Activated B cell treated with CpG ODN at 0.5 μM for 24 hours (primary cell): ENCODE measurements at places on chromosomes 6 and 20. TPM values are rescaled to one million over a fixed set of nuclear protein-coding genes. Genes with fewer than 3 reads are reported as not detected.
A peak's percentile ranks its signal among the peaks of the same experiment; 100 is the strongest.

PSMB1 gene
- total RNA-seq, result 163 and 168 TPM in 2 replicates

MEP1A gene
- not detected in 2 replicates for total RNA-seq

DNA sequence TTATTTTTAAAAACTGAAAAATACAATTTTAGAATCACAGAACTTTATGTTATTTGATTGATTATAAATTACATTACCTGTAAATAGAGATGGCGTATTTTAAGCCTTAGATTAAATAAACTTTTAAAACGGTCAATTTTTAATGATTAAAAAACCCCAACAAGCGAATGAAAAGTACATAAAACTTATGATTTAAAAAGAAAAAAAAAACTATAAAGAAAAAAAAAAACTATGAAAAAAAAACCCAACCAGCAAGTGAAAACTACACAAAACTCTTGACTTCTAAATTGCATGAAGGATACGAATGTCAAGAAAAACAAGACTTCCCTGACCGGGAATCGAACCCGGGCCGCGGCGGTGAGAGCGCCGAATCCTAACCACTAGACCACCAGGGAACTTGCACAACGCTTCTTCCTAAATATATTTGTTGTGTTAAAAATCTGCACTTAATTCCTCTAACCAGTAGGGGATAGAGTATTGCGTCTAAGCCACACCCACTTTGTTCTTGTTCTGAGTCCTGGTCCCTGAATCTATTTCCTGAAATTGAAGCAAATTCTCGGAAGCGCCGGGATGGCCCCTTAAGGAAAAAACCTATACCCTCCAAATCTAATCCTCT is 10.7 kb upstream of the NCOA7 start:
- DNase-seq, result peak; percentile 77
- H3K4me3 ChIP-seq, result no peak overlapping the region

GGTLC1 gene
- not detected in 2 replicates for total RNA-seq

DNA sequence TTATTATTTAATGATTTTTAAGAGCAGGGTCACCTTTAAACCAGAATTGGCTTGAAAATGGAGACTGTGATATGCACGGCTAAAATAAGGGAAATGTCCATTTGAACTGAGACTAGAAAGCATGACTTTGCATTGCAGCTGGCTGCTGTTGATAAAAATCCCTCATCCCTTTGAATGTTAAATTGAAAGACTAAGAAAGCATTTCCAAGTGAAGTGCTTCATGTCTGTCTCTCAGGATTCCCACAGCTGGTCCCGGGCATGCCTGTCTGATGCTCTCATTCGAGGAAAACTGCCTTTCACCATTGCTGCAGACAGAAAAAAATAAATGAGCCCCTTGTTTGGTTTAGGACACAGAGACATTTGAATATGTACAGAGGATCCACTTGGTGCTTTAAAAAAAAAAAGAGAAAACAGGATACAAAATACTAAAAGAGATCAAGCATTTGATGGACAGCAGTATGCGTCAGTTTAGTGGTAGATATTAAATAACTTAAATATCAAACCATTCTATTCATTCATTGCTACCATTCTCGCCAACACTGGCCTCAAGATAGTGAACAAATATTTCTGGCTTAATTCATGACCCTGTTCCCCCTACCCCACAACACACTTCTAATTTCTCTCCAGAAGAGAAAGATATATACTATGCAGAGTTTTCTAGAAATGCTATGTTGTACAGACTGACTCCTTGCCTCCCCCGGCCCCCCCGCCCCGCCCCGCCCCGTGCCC is 55.0 kb downstream of the TBC1D7 start:
- no peak for DNase-seq
- H3K4me3 ChIP-seq, result peak overlapping the region; percentile 95
- H3K27ac ChIP-seq, result peak overlapping the region; percentile 96
- H3K27me3 ChIP-seq, result no peaks in the 10 kb centered on the region

GRCh38 chr6:7910654-7911344 is at the start of gene TXNDC5:
Gene TXNDC5 (minus strand): TSS chr6:7910788. CDS start chr6:7910776, 12 bp downstream.
- H3K4me1 ChIP-seq, result peaks cover 26% of the 10 kb centered on the region
- peak; percentile 78 for DNase-seq
- no peaks in the 10 kb centered on the region for H3K27me3 ChIP-seq

VEGFA gene
- 29.0 and 31.3 TPM in 2 replicates for total RNA-seq
